Cardiac muscle cell (in vitro differentiated cells and primary cell): ENCODE measurements at places on chromosomes 1 and 21.

DNA sequence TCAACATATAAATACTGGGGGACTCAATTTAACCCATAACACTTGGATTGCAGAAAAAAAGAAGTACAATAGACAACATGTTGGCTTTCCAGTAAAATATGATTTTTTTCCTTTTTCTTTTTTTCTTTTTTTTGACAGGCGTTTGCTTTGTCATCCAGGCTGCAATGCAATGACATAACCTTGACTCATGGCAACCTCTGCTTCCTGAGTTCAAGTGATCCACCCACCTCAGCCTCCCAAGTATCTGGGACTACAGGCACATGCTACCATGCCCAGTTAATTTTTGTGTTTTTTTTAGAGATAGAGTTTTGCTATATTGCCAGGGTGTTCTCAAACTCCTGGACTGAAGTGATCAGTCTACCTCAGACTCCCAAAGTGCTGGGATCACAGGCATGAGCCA, 1512.0 kb upstream of the PRMT6 start:
- DNase-seq, result no peak

- DNase-seq, result peak; percentile 85
These were observed 4.5 kb downstream of the AIM2 start for GRCh38 chr1:159071970-159072582.

- no peak for DNase-seq
These were observed 49.6 kb downstream of the INTS7 start for GRCh38 chr1:211985556-211986264.

- no peak for DNase-seq
These were observed 116.3 kb downstream of the DAB1 start for GRCh38 chr1:57307392-57308170.

GRCh38 chr1:38697387-38697786, 162.2 kb downstream of the RRAGC start:
- no peak for DNase-seq

GRCh38 chr1:203017692-203018091, 8.6 kb upstream of the PPFIA4 start:
- DNase-seq, result no peak

- DNase-seq, result no peak
These were observed 103.2 kb upstream of the JUN start for GRCh38 chr1:58887059-58887458.

- DNase-seq, result peak; percentile 1
These were observed 112.3 kb upstream of the COL11A1 start for GRCh38 chr1:103220631-103221041.

- DNase-seq, result peak; percentile 45
These were observed 66.6 kb downstream of the SYT2 start for GRCh38 chr1:202643397-202644218.

DNA sequence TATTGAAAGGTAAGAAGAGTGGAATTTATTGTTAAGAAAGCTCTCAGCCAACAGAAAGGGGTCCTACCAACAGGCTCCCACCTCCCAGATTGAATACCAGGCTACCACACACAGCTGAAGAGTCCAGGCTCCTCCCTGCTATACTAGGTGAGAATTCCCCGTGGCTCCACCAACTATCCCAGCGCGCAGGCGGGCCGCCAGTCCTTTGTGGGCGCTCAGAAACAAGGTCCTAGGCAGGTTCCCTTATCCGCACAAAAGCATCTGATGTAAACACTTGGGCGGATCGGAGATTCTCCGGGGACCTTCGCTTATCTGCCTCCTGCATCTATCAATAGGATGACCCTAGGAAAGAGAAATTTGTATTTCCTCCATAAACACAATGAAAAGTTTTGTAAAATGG, 423.9 kb upstream of the ADGRL4 start:
- no peak for DNase-seq

- DNase-seq, result no peak
These were observed 89.1 kb downstream of the ZNF326 start for GRCh38 chr1:90083995-90084394.

GRCh38 chr1:157151073-157151472, 12.9 kb upstream of the ETV3 start:
- DNase-seq, result no peak

DNA sequence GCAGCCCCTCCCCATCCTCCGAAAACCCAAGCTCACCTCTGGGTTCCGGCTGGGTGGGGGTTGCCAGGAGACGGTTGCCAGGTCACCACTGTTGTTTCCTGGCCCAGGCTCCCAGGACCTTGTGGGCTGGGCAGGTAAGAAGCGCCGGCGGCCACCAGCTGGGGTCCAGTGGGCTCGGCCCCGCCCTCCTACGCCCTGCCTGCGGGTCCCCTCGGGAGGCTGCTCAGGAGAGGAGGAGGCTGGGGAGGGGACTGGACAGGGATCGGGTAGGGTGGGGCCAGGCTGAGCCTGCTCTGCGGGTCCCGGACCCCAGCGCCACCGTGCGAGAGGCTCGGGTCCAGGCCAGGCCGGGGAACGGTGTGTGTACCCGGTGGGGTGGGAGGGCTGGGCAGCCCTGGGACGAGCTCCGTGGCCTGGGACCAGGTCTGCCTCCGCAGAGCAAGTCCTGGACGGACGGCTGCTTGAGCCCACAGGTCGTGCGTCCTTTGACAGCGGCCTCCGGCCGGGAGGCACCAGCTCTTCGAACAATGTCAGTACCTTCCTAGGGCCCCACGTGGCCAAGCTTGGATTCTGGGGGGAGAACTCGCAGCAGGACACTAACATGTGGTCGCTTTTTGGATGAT, at the start of gene TTLL10:
Gene TTLL10, plus strand, starts transcription at position 88 of the 623 bp plus-strand sequence. CDS start 5,336 bp downstream, outside the sequence.
- DNase-seq, result peak; percentile 11
